NCI-H2029 treated with DMSO at 0.1 percent for 48 hours (cell line): ENCODE measurements at places on chromosomes 3 and 15.
A peak's percentile ranks its signal among the peaks of the same experiment; 100 is the strongest.

GRCh38 chr3:186025161-186025560, 83.7 kb downstream of the ETV5 start:
- no peak for DNase-seq

DNA sequence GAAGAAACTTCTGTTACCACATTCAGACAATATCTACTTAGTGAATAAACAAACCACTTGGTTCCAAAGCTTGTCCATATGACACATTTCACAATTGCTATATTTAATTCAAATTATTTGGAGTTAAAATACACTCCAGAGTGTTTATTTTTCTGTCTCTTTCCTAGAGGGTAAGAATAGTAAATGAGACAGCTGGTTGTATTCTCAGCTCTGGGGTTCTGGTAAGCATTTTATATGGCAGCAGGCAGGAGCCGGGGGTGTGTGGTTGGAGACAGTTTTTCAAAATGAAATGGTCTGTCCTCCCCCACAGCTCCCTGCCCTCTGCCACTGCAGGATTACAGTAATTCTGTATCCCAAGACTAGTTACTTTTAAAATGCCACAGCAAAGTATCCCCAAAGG, 10.9 kb upstream of the SEC61A1 start:
- no peak for DNase-seq

DNA sequence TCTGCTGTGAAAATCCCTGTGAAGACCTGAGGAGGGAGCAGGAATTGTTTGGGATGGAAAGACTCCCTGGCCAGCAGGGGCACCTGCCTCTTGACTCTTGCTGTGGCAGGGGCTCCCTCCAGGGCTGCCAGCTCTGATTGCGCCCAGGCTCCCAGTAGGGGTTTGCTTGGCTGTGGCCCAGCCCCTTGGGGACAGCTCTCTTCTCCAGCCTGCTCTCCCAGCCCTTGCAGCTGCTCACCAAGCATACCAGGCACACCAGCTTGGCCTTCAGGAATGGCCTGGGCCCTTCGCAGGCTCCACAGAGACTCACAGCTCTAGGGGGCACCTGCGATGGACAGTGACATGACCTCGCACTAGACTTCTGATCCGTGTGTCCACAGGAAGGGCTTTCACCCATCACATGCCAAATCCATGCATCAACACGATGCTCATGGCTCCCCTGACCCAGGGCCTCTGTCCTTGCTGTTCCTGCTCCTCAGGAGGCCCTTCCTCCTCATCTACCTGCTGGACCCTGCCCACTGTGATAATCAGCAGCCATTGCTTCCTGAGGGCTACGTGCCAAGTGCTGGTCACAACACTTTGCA, 61.8 kb downstream of the SCN5A start:
- no peak for DNase-seq

DNA sequence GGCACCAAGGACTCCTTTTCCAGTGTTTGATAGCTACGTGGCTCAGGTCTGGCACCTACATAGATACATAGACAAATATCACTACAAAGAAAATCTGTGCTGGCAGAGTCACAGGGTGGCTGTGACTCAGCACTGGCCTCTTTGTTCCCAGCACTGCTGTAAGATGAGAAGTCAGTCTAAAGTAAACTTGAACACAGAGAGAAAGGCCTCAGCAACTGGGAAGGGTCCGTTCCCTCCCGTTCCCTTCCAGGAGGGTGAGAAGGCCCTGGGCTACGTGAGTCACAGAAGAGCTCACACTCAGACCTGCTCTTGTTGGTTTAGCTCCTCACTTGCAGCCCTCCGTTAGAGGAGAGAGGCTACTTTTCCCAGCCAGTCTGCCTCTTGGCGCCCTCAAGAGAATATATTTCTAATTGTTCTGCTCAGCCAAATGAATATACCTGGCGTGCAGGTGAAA, 23.1 kb downstream of the ANXA2 start:
- DNase-seq: peak; percentile 89

DNA sequence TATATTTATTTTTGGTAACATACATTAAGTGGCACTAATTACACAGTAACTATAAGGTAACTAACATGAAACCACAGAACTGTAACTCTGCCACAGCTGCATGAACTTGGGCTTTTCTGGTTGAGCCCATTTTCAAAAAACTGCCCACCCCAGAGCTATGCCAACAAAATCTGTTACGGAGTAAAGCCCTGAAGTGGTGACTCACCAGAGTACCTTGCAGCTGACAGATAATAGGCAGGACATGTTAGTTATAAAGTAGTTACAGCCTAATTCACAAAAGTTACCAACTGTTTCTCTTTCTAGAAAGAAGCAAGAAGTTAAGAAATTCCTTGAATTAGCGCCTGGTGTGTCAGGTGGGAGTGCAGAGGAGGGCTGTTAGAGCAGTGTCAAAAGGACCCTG, 1.5 kb upstream of the GPX1 start:
- no peak for DNase-seq
